ENCODE measurements at places on chromosomes 12 and 14. TPM values are rescaled to one million over a fixed set of nuclear protein-coding genes. Genes with fewer than 3 reads are reported as not detected.

The TMTC1 gene
- total RNA-seq, result 0.17 TPM

The TCL1B gene
- total RNA-seq, result not detected

The TRPV4 gene
- total RNA-seq, result 13.0 TPM

The KLRC1 gene
- not detected for total RNA-seq

The NRL gene
- total RNA-seq, result 2.3 TPM

The TAS2R46 gene
- total RNA-seq, result 1.1 TPM

DNA sequence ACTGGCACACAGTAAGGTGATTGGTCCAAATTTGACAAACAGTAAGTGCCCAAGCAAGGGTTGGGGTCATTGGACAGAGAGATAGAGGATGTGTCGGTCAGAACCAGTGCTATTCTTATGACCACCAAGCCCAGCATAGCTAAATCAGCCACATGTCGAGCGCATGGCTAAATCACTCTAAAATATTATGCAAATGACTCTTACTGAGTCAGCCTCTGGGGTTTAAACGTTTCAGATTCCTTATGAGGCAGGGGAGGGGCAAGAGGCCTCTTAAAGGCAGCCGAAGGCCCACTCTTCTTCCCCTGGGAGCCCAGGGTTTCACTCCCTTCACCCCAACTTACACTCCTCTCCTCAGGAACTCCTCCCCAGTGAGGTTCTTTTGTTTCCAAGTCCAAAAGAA lies 603 bp upstream of the ENDOU start:
- H3K4me1 ChIP-seq, result peaks cover 13% of the 10 kb centered on the region
- H3K4me3 ChIP-seq, result no peak overlapping the region
- H3K27ac ChIP-seq, result no peak overlapping the region

- no peak overlapping the region for H3K27ac ChIP-seq
- H3K4me1 ChIP-seq, result no peaks in the 10 kb centered on the region
- H3K4me3 ChIP-seq, result no peak overlapping the region
These were observed 143.6 kb downstream of the CALM1 start for GRCh38 chr14:90540437-90540836.

GRCh38 chr12:86931714-86932113 lies 675.5 kb upstream of the MGAT4C start:
- no peaks in the 10 kb centered on the region for H3K36me3 ChIP-seq
- H3K4me1 ChIP-seq, result no peaks in the 10 kb centered on the region
- no peaks in the 10 kb centered on the region for H3K27me3 ChIP-seq
- H3K27ac ChIP-seq, result no peak overlapping the region
- H3K4me3 ChIP-seq, result no peak overlapping the region
- no peak for DNase-seq

- H3K4me1 ChIP-seq, result peaks cover 5% of the 10 kb centered on the region
- peaks cover 60% of the 10 kb centered on the region for H3K27me3 ChIP-seq
- H3K4me3 ChIP-seq, result no peak overlapping the region
- H3K36me3 ChIP-seq, result no peaks in the 10 kb centered on the region
- DNase-seq, result no peak
- no peak overlapping the region for H3K27ac ChIP-seq
These were observed 8.9 kb downstream of the KRT4 start for GRCh38 chr12:52805000-52805399.

DNA sequence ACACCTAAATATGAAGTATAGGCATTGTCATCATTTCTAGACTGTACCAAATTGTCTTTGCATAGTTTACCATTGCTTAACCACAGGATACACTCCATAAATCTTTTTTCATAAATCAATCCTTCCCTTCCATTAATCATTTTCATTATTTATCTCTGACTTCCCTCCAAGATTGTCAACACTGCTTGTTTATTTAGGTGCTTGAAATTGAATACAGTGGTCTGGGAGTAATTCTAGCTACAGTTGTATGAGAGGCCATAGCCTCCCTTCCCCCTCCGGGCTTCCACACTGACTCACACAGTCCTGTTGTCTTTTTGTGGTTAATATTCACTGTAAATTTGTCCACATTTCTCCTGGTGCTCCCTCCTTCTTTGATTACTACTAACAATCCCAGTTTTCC lies 114.2 kb upstream of the ARID2 start:
- no peak overlapping the region for H3K27ac ChIP-seq
- no peak for DNase-seq
- no peaks in the 10 kb centered on the region for H3K36me3 ChIP-seq
- no peak overlapping the region for H3K4me3 ChIP-seq
- no peaks in the 10 kb centered on the region for H3K27me3 ChIP-seq

DNA sequence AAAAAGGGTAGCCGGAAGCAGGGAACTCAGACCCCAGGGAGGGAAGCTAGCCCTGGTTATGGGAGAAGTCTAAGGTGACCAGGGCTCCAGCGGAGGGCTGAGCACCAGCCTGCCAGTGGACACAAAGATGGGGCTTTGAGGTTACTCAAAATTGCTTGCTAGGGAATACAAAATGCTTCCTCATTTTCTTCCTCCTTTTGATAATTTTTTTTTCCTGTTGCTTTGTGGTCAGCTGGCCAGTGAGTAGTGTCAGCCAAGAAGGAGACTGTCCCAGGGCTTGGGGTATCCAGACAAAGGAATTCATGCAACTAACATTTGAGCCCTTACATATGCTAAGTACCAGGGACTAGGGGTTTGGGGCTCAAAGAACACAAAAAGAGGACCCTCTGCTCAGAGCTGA lies 206.2 kb downstream of the PPM1H start:
- H3K27ac ChIP-seq, result peak overlapping the region; percentile 29
- no peak for DNase-seq
- peaks cover 61% of the 10 kb centered on the region for H3K4me1 ChIP-seq
- no peak overlapping the region for H3K4me3 ChIP-seq
- H3K36me3 ChIP-seq, result peaks cover 29% of the 10 kb centered on the region

GRCh38 chr14:44963775-44964380 lies 1.9 kb downstream of the TOGARAM1 start:
- no peaks in the 10 kb centered on the region for H3K27me3 ChIP-seq
- H3K27ac ChIP-seq, result no peak overlapping the region
- H3K4me1 ChIP-seq, result peaks cover 35% of the 10 kb centered on the region
- H3K36me3 ChIP-seq, result peaks cover 16% of the 10 kb centered on the region
- DNase-seq, result no peak
- no peak overlapping the region for H3K4me3 ChIP-seq

DNA sequence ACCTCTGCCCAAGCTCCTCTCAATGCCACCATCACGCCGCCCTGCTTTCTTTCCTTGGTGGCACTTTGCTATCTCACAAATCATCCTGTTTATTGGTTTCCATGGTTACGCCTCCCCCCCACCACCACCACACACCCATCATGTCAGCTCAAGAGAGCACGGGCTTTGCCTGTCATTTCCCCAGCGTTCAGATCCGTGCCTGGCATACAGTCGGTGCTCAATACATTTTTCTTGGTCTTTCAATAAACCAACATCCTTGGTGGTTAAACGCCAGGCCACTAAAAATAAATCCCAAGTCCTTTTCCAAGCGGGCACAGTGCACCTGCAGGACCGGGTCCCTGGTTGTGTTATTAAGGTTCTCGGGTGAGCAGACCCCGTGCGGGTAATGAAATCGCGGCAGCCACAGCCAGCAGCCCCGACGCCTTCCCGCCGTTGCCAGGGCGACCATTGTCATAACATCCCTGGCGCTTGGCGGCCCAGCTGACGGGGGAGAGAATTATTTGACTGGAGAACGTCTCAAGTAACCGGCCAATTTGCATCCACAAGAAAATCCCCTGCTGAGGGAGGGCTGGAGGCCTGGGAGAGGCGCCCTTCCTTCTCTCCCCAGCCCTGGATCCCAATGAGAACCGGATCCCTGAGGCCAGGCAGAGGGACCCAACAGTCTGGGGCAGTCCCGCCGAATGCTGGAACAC lies 92.9 kb downstream of the KSR2 start:
- peaks cover 15% of the 10 kb centered on the region for H3K27me3 ChIP-seq
- H3K4me3 ChIP-seq, result no peak overlapping the region
- no peaks in the 10 kb centered on the region for H3K36me3 ChIP-seq

DNA sequence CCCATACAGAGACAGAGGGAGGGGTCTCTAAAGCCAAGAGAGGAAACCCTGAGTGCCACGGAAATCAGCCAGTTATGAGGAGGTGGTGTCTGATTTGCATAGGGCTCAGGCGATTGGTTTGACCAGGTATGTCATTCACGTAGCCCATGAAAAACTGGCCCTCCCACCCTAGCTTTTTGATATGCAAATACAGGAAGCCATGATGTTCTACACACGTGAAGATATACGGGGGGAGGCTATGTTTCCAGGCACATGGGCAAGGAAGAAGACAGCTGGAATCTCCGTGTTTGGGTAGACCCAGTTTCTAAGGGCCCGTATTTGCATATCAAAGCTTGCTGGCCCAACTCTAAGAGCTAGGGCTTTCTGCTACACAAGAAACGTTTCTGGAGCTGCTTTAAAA lies 717.8 kb upstream of the SEL1L start:
- no peak overlapping the region for H3K27ac ChIP-seq
- DNase-seq, result no peak
- no peak overlapping the region for H3K4me3 ChIP-seq
- H3K27me3 ChIP-seq, result no peaks in the 10 kb centered on the region
- no peaks in the 10 kb centered on the region for H3K4me1 ChIP-seq
- H3K36me3 ChIP-seq, result no peaks in the 10 kb centered on the region

- H3K27ac ChIP-seq, result peak overlapping the region; percentile 56
- peak; percentile 87 for DNase-seq
- H3K4me1 ChIP-seq, result peaks cover 23% of the 10 kb centered on the region
- H3K4me3 ChIP-seq, result peak overlapping the region; percentile 83
- H3K27me3 ChIP-seq, result no peaks in the 10 kb centered on the region
These were observed 393 bp upstream of the DCAF5 start for GRCh38 chr14:69153152-69153872.

DNA sequence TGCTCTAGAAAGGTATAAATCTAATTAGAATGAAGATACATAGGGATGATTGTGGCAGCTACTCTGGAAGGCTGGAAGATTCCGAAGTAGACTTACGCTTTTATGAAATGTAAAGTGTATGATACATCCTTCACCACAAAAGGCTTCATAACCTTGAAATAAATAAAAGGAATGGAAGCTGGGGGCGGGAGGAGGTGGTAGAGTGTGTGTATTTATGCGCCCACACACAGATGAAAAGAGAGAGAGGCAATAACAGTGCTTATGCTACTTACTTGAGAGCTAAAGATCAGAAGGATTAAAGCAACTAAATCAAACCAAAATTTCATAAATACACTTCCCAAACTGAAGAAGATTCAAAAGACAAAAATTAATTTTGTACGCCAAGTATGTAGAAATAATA lies 30.4 kb downstream of the CBX5 start:
- no peak for DNase-seq
- no peaks in the 10 kb centered on the region for H3K4me1 ChIP-seq
- no peaks in the 10 kb centered on the region for H3K27me3 ChIP-seq
- H3K27ac ChIP-seq, result no peak overlapping the region
- H3K36me3 ChIP-seq, result peaks cover 60% of the 10 kb centered on the region

GRCh38 chr12:99427104-99427503 lies 220.4 kb upstream of the GARIN6 start:
- H3K27ac ChIP-seq, result no peak overlapping the region
- no peaks in the 10 kb centered on the region for H3K4me1 ChIP-seq
- no peaks in the 10 kb centered on the region for H3K36me3 ChIP-seq
- H3K4me3 ChIP-seq, result no peak overlapping the region
- no peak for DNase-seq

DNA sequence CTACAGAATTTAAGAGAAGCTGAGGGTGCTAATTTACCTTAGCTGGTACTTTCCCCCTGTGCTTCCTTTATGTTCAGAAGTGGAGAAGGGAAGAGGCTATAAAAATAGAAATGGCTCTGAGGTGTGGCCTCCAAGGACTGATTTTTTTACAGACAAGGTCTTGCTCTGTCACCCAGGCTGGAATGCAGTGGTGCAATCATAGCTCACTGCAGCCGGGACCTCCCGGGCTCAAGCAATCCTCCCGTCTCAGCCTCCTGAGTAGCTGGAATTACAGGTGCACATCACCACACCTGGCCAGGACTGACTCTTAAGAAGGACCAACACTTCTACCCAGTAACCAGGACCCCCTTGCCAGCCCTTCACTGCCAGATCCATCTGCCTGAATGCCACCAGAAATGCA lies 23.9 kb upstream of the NAP1L1 start:
- H3K27me3 ChIP-seq, result no peaks in the 10 kb centered on the region
- H3K36me3 ChIP-seq, result no peaks in the 10 kb centered on the region
- H3K4me3 ChIP-seq, result no peak overlapping the region
- H3K27ac ChIP-seq, result no peak overlapping the region

- DNase-seq, result no peak
- H3K27me3 ChIP-seq, result no peaks in the 10 kb centered on the region
- H3K4me1 ChIP-seq, result peaks cover 20% of the 10 kb centered on the region
- no peak overlapping the region for H3K4me3 ChIP-seq
- H3K36me3 ChIP-seq, result no peaks in the 10 kb centered on the region
These were observed 154.1 kb upstream of the ATP2B1 start for GRCh38 chr12:89862511-89863445.

- DNase-seq, result no peak
- peaks cover 23% of the 10 kb centered on the region for H3K36me3 ChIP-seq
- H3K27ac ChIP-seq, result peak overlapping the region; percentile 51
- H3K27me3 ChIP-seq, result no peaks in the 10 kb centered on the region
- H3K4me3 ChIP-seq, result peak overlapping the region; percentile 98
These were observed 1.0 kb downstream of the BLTP3B start for GRCh38 chr12:100141666-100141997.

GRCh38 chr12:79086541-79087296 lies 222.1 kb downstream of the SYT1 start:
- H3K27ac ChIP-seq, result no peak overlapping the region
- H3K4me1 ChIP-seq, result no peaks in the 10 kb centered on the region
- H3K36me3 ChIP-seq, result no peaks in the 10 kb centered on the region
- no peaks in the 10 kb centered on the region for H3K27me3 ChIP-seq
- no peak overlapping the region for H3K4me3 ChIP-seq

All from Calu3 (cell line).